Aortic smooth muscle cell (primary cell): ENCODE measurements at places on chromosomes 2 and 18. TPM values are rescaled to one million over a fixed set of nuclear protein-coding genes. Genes with fewer than 3 reads are reported as not detected.

SYT4 gene
- total RNA-seq = not detected in 2 replicates

PROKR1 gene
- total RNA-seq = under 0.01 TPM in 1 of 2 replicates, not detected in the other

NEU2 gene
- not detected in 2 replicates for total RNA-seq

HOXD4 gene
- 0.06 TPM in 1 of 2 replicates, not detected in the other for total RNA-seq

UPP2 gene
- not detected in 2 replicates for total RNA-seq

GEN1 gene
- total RNA-seq = 9.2 and 10.1 TPM in 2 replicates

TMEM169 gene
- 0.40 and 0.56 TPM in 2 replicates for total RNA-seq

VIL1 gene
- total RNA-seq = not detected in 2 replicates

BABAM2 gene
- total RNA-seq = 24.7 and 29.7 TPM in 2 replicates

TXNDC2 gene
- total RNA-seq = 0.06 TPM in 1 of 2 replicates, not detected in the other

ACTR1B gene
- 55.6 and 58.3 TPM in 2 replicates for total RNA-seq

UGT1A8 gene
- total RNA-seq = not detected in 2 replicates

TLX2 gene
- total RNA-seq = 0.06 TPM in 1 of 2 replicates, not detected in the other

RSAD2 gene
- total RNA-seq = 0.40 and 0.99 TPM in 2 replicates

DPP10 gene
- not detected in 2 replicates for total RNA-seq
